ENCODE measurements at places on chromosomes 2 and 18.

- DNase-seq, result no peak
These were observed 309.2 kb upstream of the TCF4 start for GRCh38 chr18:55897091-55897689.

DNA sequence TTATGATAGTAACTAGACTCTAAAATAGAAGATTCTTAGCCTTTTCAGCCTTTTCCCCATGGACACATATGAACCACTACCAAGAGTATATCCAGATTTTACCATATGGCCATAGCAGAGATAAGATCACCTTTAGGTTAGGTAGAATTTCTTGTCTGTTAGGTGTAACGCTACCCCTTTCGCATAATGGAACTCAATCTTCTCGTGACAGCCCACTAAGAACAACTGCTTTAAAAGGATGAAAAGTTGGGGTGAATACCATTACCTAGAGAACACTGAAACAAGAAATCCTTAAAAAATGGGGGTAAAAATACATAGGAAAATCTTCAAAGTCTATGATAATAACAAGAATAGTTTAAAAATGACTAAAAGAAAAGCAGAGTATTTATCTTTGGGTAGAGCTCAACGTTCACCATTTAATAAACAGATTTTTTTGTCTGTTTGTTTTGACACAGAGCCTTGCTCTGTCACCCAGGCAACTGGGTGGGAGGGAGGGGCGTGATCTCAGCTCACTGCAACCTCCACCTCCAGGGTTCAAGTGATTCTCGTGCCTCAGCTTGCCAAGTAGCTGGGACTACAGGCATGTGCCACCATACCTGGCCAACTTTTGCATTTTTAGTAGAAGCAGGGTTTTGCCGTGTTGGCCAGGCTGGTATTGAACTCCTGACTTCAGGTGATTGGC, 67.2 kb downstream of the VIL1 start:
- no peak for DNase-seq

GRCh38 chr18:22767653-22768052, 165.5 kb upstream of the RBBP8 start:
- DNase-seq, result no peak

- DNase-seq, result no peak
These were observed 34.7 kb upstream of the ADAM23 start for GRCh38 chr2:206408323-206409320.

- no peak for DNase-seq
These were observed 850 bp downstream of the CATIP start for GRCh38 chr2:218357236-218358177.

DNA sequence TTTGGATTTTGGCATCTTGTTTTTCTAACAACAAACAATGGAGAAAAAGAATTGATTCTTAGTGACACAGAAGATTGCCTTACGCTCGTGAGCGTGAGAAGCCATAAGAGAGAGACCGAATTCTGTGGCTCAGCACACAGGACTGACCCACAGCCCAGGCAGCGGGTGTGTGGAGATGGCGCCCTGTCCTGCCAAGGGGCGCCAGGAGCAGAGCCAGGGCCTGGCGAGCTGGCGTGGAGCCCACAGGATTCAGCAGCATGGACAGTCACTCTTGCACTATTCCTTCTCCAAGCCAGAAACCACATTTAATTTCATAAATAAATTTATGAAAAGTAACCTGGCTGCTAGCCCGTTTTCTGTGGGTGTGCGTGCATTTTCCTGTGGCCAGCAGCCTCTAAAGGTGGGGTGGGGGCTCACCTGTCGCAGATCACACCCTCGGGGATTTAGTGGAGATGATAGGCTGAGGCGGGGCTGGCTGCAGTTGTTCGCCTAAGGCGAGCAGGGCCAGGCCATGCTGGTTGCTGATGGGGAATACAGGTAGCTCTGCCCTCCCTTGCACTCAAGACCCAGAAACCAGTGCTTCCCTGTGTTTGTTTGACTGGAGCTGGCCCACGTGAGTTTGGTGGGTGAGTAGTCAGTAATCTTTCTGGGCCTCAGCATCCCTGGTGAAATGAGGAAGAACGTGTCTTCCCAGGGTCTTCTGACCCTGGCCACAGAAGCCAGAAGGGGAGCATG, 46.2 kb downstream of the FAM168B start:
- no peak for DNase-seq
